ENCODE measurements at places on chromosomes 11 and 22.

GRCh38 chr11:63504933-63505586, 824 bp upstream of the LGALS12 start:
- no peak for DNase-seq

- no peak for DNase-seq
Observed at GRCh38 chr11:78432956-78433355, 15.3 kb upstream of the GAB2 start.

DNA sequence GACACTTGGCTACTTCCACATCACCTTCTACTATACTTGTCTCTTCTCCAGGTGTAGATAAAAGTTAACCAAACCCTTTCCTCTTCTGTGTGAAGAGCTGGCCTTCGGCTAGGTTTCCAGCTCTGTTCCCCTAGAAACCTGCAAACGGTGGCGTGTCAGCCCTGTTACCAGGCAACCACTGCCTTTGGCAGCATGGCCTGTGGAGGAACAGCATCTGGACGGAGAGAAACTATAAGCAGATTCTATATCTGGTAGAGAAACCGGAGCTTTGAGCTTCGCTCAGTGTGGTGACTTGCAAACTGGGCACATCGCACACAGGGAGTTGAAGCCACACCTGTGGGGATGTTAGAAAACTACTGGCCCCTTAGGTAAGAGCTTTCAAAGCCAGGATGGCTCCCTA, 35.9 kb downstream of the ARAP1 start:
- DNase-seq, result no peak

DNA sequence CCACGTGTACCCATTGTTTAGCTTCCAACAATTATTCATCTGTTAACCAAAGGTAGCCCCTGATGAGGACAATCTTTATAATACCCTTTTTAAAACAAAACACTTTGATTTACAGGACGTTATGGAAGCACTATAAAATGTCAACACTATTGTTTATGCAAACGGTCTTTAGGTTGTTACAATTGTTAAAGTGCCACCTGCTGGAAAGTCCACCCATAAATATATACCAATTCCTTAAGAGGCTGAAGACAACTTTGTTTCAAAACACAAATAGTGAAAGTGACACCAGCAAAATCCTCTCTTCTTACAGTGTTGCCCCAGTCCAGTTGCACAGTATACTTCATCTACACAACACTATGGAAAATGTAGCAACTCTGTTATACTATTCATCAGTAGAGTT, 68.9 kb upstream of the SLN start:
- DNase-seq, result no peak

- DNase-seq, result no peak
Observed at GRCh38 chr11:66238786-66239413, 29.5 kb upstream of the RAB1B start.

- DNase-seq, result no peak
Observed at GRCh38 chr11:6258141-6258540, 1.5 kb upstream of the CCKBR start.

- DNase-seq, result no peak
Observed at GRCh38 chr11:68803766-68804165, 38.0 kb downstream of the CPT1A start.

GRCh38 chr22:18950141-18950540, 14.0 kb upstream of the PRODH start:
- DNase-seq, result no peak

GRCh38 chr11:41872426-41872825, 413.0 kb upstream of the LRRC4C start:
- DNase-seq, result no peak

GRCh38 chr11:64371201-64371600, 12.2 kb downstream of the RPS6KA4 start:
- DNase-seq, result no peak

DNA sequence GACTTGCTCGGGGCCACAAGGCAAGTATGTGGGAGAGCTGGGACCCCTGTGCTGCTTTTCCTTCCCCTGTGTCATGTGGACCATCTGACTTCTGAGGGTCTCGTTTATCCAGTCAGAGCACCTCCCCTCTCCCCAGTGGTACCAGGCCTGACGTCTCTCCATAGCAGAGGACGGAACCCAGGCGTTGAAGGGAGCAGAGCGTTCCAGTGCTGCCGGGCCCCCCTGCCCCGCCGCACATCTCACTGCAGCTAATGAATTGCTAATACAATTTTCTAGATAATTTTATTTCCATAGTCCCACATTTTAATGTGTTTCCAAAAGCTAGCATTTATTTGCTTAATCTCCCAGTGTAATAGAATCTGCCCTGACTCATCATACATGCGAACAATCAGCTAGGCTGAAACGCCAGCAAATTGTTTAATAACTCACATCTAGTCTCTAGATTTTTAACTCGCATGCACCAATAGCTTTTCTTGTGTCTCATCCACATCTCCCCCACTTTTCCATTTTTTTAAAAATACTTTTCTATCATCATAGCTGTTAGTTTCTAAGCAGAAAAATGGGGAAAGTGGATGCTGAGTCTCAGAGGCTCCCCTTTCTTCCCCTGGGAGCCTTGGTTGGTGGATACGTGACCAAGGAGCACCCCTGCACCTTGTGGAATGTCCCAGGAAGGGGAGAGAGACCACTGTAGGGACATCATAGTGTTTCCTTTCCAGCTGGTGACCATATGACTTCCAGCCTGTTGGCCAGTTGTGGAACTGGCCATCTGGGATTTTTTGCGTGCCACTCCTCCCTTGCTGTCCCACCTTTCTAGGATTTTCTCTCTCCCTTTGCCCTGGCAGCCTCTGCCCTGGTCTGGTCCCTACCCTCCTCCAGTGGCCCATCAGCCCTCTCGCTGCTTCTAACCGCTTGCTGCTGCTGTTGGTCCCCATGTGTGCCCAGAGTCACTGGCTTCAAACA, 58.6 kb upstream of the NNMT start:
- DNase-seq, result no peak

DNA sequence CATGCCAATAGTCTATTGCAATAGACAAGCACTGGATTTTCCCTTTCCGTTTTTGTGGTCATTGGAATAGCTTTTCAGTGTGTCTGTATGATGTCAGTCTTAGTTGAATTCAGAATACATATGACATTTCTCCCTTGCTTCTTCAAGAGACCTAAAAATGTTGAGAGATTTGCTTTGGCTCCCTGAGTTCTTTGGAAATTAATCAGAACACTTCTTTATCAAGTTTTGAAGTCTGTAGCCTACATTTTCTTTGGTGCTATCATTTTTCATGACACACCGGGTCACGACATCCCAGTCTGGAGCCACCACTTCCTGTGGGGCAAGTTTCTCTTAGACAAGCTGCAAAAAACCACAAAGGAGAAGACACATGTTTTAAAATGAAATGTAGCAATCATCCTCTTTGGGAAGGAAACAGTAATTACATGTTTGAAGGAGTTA, 847.1 kb downstream of the OPCML start:
- no peak for DNase-seq

GRCh38 chr11:120034176-120034875, 103.6 kb downstream of the TRIM29 start:
- no peak for DNase-seq

GRCh38 chr11:117633976-117634755, 162.8 kb downstream of the DSCAML1 start:
- no peak for DNase-seq

DNA sequence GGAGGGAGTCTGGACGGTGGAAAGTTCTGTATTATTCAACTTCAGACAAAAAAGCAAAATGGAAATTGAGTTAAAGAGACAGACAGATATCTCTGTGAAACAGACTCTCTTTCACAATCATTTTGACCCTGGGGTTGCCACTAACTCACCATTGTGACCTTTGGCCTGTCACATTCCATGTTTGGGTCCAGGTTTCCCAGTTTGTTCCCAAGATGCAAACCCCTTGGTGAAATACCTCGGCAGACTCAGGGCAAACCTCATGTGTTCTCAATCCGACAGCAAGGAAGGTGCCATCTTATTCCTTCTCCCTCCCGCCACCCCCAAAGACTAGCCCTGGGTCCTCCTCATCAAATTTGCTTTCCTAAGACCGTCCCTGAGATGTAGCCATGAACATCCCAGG, 41.8 kb downstream of the GALNT18 start:
- no peak for DNase-seq

DNA sequence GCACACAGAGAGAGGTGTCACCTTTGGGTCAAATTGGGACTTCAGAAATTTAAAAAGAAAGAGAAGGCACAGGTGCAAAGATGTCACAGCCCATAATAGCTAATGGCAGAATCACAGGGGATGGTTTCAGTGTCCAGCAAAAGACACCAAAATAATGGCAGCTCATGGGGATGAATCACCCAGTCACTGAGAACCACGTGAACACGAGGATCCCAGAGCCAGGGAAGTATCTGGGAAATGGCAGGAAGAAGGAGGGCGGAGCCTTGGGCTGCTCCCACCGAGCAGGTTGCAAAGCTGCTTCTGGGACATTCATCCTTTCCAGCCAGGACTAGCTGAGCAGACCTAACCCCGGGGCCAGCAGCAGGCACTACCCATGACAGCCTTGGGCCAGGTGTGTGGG, 45.6 kb downstream of the TRMU start:
- DNase-seq, result no peak

GRCh38 chr11:79506734-79507344, 66.0 kb upstream of the TENM4 start:
- no peak for DNase-seq

GRCh38 chr22:37079668-37080171, 28.2 kb downstream of the KCTD17 start:
- no peak for DNase-seq

- no peak for DNase-seq
Observed at GRCh38 chr11:1181853-1182535, 24.2 kb downstream of the MUC5AC start.

DNA sequence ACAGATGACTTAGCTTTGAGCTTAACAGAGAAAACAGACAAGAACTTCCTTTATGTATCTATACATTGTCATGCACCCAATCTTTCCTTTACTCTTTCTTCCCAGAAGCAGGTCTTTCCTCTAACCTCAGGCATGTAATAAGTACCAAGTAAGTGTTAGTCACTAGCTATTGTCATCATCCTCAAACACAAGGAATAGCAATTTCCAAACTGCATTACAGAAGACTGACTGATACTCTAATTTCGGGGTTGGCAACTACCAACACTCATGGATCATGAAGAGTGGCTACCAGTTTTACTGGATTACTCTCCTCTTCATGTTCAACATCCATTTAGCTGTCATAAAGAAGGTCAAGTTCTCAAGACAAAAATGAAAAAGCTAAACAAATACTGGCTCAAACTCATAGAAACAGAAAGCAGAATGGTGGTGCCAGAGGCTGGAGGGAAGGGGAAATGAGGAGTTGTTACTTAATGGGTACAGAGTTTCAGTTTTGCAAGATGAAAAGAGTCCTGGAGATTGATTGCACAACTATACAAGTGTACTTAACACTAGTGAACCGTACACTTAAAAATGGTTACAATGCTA, 111.6 kb downstream of the SIK3 start:
- DNase-seq, result no peak

DNA sequence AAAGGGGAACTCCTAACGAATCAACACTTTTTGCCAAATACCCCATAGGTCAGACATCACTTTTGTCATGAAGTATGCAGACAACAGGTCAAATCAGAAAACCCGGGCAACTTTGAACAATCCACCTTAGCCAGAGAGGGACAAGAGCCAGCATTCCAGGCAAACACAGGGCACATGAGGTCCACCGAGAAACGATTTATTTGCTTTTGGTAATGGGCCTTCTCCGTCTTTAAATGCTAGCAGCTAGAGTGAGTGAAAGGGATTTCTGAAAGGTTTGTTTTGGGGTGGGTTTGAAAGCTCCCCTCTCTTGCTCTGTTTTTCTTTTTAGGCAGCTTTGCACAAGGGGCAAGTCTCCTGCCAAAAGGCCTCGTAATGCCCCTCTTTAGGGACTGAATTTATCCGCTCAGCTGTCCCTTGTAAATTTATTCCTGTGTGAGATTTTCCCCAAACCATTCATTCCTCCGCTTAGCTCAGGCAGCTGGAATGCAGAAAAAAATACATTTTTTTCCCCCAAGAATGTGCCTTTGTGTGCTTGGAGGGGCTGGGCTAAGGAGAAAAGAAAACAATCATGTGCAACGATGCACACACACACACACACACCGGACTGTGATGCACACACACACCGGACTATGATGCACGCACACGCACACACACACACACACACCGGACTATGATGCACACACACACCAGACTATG, 196.9 kb downstream of the SNX19 start:
- DNase-seq, result no peak

DNA sequence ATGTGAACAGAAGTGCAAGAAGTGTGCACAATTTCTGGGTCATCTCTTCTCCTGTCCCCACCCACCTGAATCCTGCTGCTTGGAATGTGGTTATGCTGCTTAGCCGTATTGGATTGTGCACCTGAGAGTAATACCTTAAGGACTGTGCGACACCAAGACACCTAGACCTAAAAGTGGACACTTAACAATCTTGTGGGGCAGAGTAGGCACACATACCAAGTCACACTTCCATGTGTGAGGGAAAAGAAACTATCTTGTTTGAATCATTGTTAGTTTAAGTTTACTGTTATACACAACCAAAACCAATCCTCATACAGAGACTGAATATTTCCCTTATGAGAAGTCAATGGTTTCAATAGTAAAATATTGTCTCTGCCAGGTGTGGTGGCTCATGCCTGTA, 93.7 kb downstream of the CCDC83 start:
- DNase-seq, result no peak

DNA sequence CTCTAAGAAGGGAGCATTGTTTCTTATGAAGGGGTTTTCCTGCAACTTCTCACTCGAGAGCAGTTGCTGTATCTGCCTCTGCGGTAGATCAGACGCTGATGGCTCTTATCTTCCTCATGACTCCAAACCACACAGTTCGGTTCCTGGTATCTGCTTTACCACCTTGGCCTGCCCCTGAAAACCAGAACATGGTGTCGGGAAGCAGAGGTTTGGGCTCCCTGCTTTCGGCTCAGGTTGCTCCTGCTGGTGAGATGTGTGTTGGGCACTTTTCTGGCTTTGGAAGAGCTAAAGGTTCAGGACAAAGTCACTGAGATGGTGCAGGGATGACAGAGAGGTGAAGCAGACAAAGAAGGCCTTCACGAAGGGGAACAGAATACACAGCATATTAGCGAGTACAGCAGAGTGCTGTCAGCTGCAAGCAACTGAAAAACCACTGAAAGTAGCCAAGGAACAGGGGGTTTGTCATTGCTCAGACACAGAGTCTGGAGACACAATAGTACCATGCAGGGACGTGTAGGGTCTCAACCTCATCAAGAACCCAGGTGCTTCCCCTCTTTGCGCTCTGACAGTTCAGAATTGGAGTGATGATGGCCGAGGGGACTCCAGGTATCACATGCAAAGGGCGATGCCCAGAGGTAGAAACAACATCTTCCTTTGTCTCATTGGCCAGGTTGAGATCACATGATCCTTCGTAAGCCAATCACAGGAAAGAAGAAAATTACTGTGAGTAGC, 11.9 kb upstream of the CSF2RB start:
- no peak for DNase-seq

GRCh38 chr22:19578180-19579004, 54.2 kb upstream of the CLDN5 start:
- no peak for DNase-seq

- DNase-seq, result no peak
Observed at GRCh38 chr22:42889304-42889703, 32.2 kb upstream of the ARFGAP3 start.

DNA sequence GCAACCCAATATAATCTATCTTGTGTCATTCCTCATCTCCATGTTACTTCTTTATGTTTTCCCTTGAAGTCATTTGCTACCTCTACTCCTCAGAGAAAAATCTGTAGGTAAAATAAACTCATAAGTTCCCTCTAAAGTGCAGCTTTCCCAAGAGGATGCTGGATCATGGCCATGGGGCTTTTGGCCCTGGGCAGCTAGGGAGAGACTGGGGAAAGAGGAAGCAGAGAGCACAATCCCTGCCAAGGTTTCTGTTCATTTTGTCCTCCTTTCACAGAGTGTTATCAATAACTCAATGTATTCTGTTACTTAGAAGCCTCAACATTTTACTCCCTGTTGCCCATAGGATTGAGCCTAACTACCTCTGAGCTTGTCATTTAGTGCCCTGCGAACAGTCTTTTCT, 9.0 kb downstream of the RNF121 start:
- no peak for DNase-seq
